ENCODE measurements at places on chromosomes 12 and 14. TPM values are rescaled to one million over a fixed set of nuclear protein-coding genes. Genes with fewer than 3 reads are reported as not detected.

The VDR gene
- total RNA-seq = 3.0 TPM

GRCh38 chr12:132386926-132387497 is 57.6 kb upstream of the GALNT9 start:
- no peaks in the 10 kb centered on the region for H3K4me1 ChIP-seq
- no peaks in the 10 kb centered on the region for H3K36me3 ChIP-seq
- DNase-seq = no peak

GRCh38 chr12:31804185-31804504 is 75.3 kb upstream of the AMN1 start:
- H3K4me1 ChIP-seq = peaks cover 24% of the 10 kb centered on the region
- peak overlapping the region; percentile 57 for H3K27ac ChIP-seq

DNA sequence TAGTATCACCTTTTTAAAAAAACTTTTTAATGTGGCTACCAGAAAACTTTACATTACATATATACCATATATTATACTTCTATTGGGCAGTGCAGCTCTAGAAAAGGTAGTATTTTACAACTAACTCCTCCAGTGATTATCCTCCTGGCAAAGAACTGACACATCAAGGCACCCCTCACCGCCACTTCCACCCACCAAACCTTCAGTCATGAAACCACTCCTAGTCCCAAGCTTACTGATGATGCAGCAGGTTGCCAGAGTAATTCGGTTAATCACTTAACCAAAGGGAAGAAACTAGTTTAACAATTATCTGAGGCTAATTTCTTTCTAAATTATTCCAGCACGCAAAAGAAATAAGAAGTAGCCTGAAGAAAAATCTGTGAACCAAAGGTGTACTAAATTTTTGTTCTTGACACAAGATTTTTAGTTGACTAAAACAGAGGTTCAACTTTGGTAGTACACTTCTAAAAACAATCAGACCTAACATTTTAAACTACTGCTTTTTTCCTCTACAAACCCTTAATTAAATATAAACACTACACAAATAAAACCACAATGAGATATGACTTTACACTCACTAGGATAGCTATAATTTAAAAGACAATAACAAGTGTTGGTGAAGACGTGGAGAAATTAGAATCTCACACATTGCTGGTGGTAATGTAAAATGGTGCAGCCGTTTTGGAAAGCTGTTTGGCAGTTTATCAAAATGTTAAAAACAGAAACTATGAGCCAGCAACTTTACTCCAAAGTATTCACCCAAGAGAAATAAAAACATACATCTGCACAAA is 16.7 kb downstream of the SPPL3 start:
- H3K27ac ChIP-seq = no peak overlapping the region
- H3K36me3 ChIP-seq = no peaks in the 10 kb centered on the region
- no peak for DNase-seq

GRCh38 chr14:39665075-39665475 is 232.8 kb upstream of the FBXO33 start:
- H3K4me3 ChIP-seq = no peak overlapping the region
- no peak overlapping the region for H3K27ac ChIP-seq

DNA sequence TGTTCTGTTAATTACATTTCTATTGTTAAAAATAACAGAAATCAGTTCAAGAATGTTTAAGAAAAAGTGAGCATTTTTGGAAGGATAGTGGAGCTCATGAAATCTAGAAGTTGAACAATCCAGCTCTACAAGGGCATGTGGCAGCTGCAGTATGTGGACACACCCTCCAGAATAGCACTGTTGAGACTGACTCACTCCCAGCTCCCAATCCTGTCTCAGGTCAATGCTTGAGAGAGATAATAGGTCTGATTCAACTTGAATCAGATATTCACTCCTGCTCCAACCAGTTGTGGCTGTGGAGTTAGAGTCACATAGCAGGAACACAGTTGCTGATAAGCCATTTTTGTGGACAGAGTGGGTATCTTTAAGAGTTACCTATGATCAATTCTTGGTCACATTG is 113.0 kb upstream of the NTF3 start:
- no peaks in the 10 kb centered on the region for H3K36me3 ChIP-seq
- H3K27me3 ChIP-seq = no peaks in the 10 kb centered on the region
- no peak for DNase-seq
- H3K4me3 ChIP-seq = no peak overlapping the region
- H3K27ac ChIP-seq = no peak overlapping the region

The BDKRB1 gene
- total RNA-seq = 0.21 TPM

DNA sequence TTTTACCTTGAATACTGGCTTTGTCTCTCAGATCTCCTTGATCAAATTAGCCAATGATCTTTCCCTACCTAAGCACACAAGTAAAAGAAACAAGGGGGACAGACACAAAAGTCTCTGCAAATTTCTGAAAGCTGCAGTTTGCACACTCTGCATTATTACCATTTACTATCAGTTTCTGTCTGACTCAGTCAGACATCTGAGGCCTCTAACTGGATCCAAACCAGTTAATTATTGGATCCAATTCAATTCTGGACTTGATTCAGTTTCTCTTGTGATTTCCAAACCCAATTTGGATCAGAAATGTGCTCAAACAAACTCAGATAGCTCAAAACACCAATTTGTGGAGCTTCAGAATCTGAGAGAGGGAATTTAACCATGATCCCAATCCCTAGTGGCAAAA is 16.6 kb downstream of the SSTR1 start:
- no peaks in the 10 kb centered on the region for H3K36me3 ChIP-seq
- no peak overlapping the region for H3K4me3 ChIP-seq
- DNase-seq = no peak
- H3K4me1 ChIP-seq = no peaks in the 10 kb centered on the region

DNA sequence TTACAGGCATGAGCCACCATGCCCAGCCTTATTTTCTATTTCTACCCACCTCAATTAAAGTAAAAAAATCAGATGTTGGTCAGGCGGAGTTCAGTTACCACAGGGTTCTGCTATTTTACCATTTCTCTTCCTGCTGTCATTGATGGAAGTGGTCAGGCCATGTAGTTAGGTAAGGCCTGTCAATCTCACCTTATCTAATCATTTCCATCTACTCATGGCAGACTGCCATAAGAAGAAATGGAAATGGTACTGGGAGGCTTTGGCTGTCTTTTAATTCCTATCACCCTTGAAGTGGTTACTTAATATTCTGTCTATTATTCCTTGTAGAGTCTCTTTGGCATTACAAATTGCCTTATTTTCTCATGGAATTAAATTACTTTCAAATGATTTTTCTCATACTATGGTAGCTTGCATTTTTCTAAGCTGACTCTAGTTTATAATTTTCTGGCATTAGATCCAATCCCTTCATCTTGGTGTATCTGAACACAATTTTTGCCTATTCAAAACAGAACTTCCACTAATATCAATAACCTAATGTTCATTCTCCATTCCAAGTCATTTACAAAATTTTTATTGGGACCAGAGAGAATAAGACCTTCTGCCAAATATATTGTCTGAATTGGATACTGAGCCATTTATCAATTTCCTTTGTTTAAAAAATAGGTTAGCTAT is 198.7 kb downstream of the DACT1 start:
- no peaks in the 10 kb centered on the region for H3K36me3 ChIP-seq
- H3K4me3 ChIP-seq = no peak overlapping the region
- no peak overlapping the region for H3K27ac ChIP-seq
- DNase-seq = no peak
- no peaks in the 10 kb centered on the region for H3K27me3 ChIP-seq
- H3K4me1 ChIP-seq = no peaks in the 10 kb centered on the region

The JAG2 gene
- 0.19 TPM for total RNA-seq

The A2M gene
- total RNA-seq = 3.5 TPM

DNA sequence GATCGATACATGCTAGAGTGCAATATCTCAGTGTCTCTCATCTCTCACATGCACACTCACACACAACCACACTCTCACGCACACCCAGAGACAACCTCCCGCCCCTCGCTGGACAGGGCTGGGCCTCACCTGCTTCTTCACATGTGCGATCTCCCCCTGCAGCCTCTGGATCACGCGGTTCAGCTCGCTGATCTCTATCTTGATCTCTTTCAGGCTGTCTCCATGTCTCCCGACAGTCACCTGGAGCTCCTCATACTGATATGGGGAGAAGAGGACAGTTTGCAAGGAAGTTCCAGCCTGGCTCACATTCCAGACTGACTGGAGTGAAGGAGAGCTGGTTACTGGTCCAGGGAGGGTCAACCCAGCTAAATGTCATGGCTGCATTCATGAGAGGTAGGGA is 4.4 kb downstream of the KRT2 start:
- H3K27me3 ChIP-seq = peaks cover 3% of the 10 kb centered on the region
- H3K36me3 ChIP-seq = no peaks in the 10 kb centered on the region
- no peaks in the 10 kb centered on the region for H3K4me1 ChIP-seq
- no peak for DNase-seq
- no peak overlapping the region for H3K27ac ChIP-seq
- H3K4me3 ChIP-seq = no peak overlapping the region

The FIGNL2 gene
- not detected for total RNA-seq

The P2RX2 gene
- not detected for total RNA-seq

GRCh38 chr14:32564596-32564995 is 235.5 kb downstream of the AKAP6 start:
- no peak overlapping the region for H3K4me3 ChIP-seq
- H3K27ac ChIP-seq = no peak overlapping the region
- no peaks in the 10 kb centered on the region for H3K27me3 ChIP-seq
- DNase-seq = no peak

GRCh38 chr14:103382376-103382775 is 2.8 kb upstream of the MARK3 start:
- no peak overlapping the region for H3K27ac ChIP-seq
- no peaks in the 10 kb centered on the region for H3K36me3 ChIP-seq
- H3K4me1 ChIP-seq = peaks cover 7% of the 10 kb centered on the region

The KCNC2 gene
- total RNA-seq = not detected

The VRK1 gene
- 63.0 TPM for total RNA-seq

- H3K27ac ChIP-seq = no peak overlapping the region
- no peak for DNase-seq
- no peaks in the 10 kb centered on the region for H3K27me3 ChIP-seq
- no peaks in the 10 kb centered on the region for H3K4me1 ChIP-seq
- no peak overlapping the region for H3K4me3 ChIP-seq
Observed at GRCh38 chr14:88895116-88895515, 70.7 kb downstream of the TTC8 start.

GRCh38 chr12:103442182-103442555 is 53.6 kb downstream of the C12orf42 start:
- no peaks in the 10 kb centered on the region for H3K27me3 ChIP-seq
- H3K4me3 ChIP-seq = no peak overlapping the region
